ENCODE measurements at places on chromosomes 16 and 17.

GRCh38 chr16:67562526-67562917, at the start of gene CTCF:
CTCF (plus strand) TSS chr16:67562526; CDS start chr16:67610833, 48,307 bp downstream.
- peak; percentile 60 for DNase-seq

DNA sequence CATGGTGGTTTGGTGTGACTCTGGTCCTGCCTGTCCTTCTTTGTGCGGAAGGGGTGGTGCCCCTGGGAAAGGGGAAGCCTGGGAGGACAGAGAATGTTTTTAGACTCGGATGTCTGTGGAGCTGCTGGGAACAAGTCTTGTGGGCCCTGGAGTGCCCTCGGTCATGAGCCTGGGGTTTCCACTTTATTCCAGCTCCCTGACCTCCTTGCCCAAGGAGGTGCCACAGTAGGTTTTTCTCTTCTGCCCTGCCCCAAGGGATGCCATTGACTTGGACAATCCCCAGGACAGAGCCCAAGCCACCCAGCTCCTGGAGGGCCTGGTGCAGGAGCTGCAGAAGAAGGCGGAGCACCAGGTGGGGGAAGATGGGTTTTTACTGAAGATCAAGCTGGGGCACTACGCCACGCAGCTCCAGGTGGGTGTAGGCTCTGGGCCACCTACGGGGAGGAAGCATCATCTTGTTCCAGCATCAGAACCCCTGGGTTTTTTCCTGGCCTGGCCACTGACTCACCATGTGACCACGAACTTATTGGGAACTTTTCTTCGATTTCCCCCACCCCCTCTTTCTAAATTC, 1.4 kb downstream of the STAT5A start:
- peak; percentile 19 for DNase-seq

GRCh38 chr17:57539529-57540301, 205.4 kb downstream of the CCDC182 start:
- DNase-seq: no peak

GRCh38 chr17:62666061-62666800, 38.8 kb downstream of the MRC2 start:
- DNase-seq: no peak

GRCh38 chr16:47492428-47493377, 31.6 kb downstream of the PHKB start:
- DNase-seq: no peak

DNA sequence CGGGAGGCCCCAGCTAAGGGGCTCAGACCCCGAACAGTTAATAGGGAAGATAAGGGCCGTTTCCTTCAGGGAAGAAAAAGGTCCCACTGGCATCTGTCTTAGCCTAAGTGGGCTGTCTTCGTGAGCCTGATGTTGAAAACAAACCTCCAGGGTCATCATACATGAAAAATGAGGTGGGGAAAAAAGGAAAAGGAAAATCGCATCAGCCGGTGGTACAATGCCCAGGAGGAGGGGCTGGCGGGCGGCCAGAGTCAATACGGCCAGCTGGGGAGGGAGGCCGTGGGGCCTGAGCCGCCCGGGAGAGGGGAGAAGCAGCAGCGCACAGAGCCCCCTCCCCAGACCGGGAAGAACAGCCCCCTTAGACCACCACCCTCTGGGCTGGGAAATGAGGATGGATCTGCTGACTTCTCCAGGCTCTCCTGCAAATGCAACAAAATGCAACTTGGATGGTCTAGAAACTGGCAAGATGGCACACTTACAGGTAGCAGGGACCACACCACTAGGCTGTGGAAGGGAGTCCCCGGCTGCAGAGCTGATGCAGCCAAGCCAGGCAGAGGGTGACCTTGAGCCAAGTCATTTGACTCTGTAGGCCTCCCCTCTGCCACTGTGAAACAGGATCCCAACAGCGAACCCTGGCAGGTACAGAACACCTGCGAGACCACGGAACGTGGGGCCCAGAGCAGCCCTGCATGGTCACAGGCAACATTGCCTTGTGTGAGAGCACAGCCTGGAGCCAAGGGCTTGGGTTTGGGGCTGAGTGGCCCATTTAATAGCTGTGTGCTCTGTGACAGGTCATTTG, 448.5 kb downstream of the SOX9 start:
- no peak for DNase-seq

DNA sequence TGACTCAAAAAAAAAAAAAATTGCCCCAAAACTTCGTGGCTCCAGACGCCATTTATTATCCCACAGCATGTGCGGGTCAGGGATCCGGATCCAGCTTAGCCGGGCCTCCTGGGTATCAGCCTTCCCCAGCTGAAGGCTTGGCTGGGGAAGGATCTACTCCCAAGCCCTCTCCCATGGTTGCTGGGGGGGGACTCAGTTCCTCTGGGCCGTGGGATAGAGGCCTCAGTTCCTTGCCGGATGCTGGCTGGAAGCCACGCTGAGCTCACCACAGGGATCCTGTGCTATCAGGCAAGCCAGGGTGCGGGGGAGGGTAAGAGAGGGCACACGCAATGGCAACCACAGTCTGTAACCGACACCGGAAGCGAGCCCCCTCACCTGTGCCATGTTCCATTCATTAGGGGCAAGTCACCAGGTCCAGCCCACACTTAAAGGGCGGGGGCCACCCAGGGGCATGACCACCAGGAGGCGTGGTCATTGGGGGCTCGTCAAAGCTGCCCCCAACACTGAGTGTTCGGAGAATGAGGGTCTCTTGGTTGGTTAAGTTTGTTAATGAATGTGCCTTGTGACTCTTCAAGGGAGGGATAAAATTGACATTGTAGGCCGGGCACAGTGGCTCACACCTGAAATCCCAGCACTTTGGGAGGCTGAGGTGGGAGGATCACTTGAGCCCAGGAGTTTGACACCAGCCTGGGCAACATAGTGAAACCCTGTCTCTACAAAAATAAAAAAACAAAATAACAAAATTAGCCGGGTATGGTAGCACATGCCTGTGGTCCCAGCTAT, 210.0 kb upstream of the GSE1 start:
- no peak for DNase-seq

All from stimulated activated CD8-positive, alpha-beta memory T cell treated with anti-CD3 and anti-CD28 coated beads, Interleukin-15, amount 100 ng/mL, for 24 hours (primary cell).